ENCODE measurements at places on chromosomes 3 and 15. TPM values are rescaled to one million over a fixed set of nuclear protein-coding genes. Genes with fewer than 3 reads are reported as not detected.

GP9 gene
- total RNA-seq = not detected

TNFSF10 gene
- total RNA-seq = 5.4 TPM

IL17RB gene
- total RNA-seq = not detected

RASGRP1 gene
- 0.37 TPM for total RNA-seq

MYL3 gene
- not detected for total RNA-seq

H1-8 gene
- total RNA-seq = not detected

NR1I2 gene
- not detected for total RNA-seq

FSTL1 gene
- 887 TPM for total RNA-seq

WWTR1 gene
- total RNA-seq = 21.8 TPM

RAD54L2 gene
- 13.5 TPM for total RNA-seq

PPP1R14D gene
- not detected for total RNA-seq

All from smooth muscle cell of bladder (primary cell).